ENCODE measurements at places on chromosomes 4 and X.

- no peak for DNase-seq
Observed at GRCh38 chr4:46979283-46979682, 14.1 kb downstream of the GABRA4 start.

DNA sequence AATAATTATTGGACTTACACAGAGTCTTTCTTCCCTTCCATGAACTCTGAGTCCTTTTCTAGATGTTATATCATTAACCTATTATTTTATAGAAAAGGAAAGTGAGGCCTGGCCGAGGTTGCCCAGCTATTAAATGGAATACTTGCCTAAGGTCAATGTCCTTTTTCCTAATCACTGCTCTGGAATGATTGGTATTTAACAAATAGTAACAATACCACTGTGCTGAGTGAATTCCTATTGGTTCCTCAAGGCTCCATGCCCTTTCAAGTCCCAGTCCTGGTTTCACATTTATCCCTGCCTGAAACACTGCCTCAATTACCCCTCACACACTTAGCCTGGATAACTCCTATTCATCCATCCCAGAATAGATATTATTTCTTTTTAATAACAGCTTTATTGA is 6.2 kb downstream of the TCEAL9 start:
- DNase-seq, result no peak

- no peak for DNase-seq
Observed at GRCh38 chrX:78595901-78596502, 63.1 kb downstream of the RTL3 start.

GRCh38 chrX:130523460-130524394 is 121.9 kb downstream of the RBMX2 start:
- DNase-seq, result no peak

- DNase-seq, result no peak
Observed at GRCh38 chr4:31545755-31546154, 825.6 kb downstream of the PCDH7 start.

- DNase-seq, result no peak
Observed at GRCh38 chrX:2679534-2680485, 11.3 kb upstream of the CD99 start.

DNA sequence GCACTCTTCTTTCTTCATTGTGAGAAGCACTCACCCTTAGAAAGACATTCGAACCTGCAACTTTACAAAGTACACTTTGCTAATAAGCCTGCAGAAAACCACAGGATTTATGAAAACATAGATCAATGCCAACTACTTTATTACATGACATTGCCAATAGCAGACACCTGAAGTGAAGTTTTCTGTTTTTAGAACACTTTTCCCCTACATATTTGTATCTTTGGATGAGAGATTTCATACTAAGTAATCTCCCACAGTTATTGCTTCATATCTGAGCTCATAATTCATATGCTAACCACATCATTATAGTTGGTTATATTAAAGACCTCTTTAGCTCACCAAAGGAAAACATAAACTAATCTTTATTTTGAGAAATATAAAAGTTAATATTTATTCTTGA is 276.5 kb upstream of the CTSO start:
- no peak for DNase-seq

DNA sequence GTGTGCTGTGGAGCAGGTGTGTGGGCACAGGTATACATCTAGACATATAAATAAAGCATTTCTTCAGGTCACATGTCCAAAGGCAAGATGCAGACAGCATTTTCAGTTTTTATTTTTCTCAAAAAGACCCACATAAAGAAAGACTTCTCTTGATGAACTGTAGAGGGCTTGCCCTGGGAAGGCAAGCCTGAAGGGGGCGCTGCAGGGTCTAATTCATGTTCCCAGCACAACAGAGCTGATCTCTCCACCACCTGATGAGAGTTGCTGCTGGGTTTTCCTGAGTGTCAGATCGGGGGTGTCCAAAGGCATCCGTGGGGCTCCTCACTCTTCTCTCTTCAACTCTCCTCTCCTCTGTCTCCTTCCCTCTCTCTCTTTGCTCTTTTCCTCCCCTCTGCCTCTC is 26.6 kb downstream of the ADRA2C start:
- DNase-seq, result no peak

DNA sequence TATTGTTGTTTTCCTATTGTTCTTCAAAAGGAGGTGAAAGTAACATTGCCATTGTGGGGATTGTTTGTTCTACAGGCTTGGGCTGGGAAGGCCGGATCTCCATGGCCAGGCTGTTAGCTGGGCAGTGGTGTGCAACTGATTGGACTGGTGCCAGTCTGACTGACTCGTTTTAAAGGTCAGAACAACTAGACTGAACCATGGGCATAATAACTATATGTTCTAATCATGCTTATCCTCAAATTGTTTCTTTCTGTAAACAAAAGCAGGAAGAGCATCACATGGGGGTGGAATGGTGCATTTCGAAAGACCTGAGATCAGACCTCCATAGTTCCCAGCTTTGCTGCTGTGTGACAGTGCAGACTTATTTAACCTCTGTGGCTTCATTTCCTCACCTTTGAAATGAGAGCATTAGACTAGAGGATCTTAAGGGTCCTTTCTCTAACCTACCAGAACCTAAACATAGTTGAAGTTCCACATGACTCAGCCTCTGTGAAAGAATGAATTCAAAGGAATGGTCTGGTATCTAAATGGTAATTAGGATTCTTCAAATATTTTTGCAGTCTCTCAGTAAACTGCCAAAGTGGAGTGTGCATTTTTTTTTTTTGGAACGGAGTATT is 66.7 kb upstream of the PGRMC2 start:
- no peak for DNase-seq

- DNase-seq, result no peak
Observed at GRCh38 chrX:16946971-16947562, 609 bp downstream of the REPS2 start.

GRCh38 chr4:38034986-38035882 is 75.0 kb downstream of the PTTG2 start:
- no peak for DNase-seq

DNA sequence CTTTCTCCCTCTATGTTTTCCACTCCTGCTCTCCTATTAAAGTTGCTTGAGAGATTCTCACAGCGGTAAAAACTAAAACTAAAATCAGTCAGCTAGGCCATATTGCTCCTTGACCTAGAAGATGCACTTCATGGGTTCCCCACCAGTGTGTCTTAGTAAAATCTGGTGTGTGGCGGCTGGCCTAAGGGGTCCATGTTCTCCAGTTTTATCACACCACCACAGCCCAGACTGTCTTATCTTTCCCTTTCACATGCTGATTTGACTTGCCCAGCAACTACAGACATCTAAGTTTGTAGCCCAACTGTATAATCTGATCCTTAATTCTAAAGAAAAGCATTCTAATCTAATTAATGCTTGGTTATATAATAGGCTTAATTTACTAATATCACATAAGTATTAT is 68.0 kb downstream of the ATP8A1 start:
- DNase-seq, result no peak

- no peak for DNase-seq
Observed at GRCh38 chrX:84175274-84175673, 12.7 kb downstream of the RPS6KA6 start.

DNA sequence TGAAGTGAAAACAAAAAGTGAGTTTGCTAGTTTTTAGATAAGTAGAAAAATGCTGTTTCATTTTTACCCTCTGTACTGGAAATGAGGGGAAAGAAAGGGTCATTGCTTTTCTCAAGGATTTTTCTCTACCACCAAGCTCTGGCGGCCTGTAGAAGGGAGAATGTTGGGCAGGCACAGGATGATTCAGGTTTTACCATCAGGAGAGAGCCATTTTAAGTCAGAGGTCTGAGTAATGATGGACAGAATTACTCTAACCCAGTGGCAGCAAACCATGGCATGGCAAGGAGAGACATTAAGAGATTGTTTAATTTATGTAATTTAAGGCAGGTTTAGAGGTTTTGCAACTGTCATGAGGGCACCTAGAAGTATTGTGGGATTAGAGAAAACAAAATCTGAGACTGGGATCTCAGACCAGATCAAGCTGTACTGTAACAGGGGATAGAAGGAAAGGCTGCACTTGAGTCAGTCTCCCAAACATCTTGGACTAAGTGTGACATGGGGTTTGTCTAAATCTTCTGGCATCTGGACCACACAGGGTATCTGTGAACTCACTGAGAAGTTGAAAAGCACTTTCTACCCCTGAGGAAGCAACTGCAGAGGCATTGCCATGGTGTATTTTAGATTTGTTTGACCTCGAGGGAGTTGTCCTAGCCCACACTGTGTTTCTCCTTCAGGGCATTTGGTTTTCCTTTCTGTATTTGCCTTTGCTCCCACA is 81.6 kb downstream of the BANK1 start:
- no peak for DNase-seq

- DNase-seq, result no peak
Observed at GRCh38 chrX:141468940-141469339, 115.6 kb downstream of the SPANXA1 start.

DNA sequence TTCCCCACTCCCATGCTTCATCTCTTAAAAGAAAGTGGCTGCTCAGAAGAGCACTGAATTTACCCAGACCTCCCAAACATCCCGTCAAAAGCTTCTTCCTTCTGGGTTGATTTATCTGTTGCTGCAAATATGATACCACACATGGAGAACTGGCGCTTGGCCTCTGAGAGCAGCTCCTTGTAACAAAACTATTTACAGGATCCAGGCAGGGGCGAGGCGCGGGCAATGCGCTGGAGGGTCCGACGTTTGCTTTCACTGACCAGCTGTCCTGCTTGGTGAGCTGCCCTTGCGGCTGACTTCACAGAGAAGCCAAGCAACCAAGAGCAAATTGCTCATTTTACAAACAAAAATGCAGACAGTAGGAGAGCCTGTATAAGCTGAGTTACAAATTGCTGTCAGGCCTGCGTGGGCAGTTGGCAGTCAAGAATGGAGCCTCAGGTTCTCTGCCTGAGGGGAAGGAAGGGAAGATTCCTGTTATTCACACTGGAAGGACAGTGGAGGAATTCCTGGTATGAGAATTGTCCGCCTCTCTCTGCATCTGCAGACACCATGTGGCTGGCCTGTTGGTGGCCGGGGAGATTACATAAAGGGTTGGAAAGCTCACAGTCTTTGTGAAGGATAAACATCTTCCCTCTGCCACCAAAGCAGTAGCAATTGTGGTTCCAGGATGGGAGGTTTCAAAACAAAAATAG is 192.2 kb upstream of the LEF1 start:
- no peak for DNase-seq

- DNase-seq, result no peak
Observed at GRCh38 chrX:15202454-15203177, 67.3 kb downstream of the ASB9 start.

DNA sequence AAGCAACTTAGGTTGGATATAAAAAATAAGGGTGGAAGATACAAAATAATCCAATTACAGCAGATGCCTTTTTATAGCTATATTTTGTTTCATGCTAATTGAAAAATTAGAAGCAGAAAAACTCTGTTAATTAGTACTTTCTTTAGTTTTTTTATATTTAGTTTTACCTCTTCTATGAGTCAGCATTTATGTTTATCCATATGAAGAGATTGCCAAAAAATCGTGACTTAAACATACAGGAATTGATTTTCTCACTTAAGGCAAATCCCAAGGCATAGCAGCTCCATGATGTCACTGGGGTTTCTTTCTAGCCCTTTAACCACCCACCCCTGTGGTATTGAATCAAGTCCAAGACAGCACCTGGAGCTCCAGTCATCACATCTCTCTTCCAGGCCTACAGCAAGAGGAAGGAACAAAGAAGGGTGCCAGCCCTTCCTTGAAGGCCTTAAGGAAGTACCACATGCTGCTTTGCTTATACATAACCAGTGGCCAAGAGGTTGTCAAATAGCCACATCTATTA is 365.8 kb upstream of the TENM3 start:
- no peak for DNase-seq

GRCh38 chr4:85792376-85793232 is 317.7 kb downstream of the ARHGAP24 start:
- DNase-seq, result no peak

DNA sequence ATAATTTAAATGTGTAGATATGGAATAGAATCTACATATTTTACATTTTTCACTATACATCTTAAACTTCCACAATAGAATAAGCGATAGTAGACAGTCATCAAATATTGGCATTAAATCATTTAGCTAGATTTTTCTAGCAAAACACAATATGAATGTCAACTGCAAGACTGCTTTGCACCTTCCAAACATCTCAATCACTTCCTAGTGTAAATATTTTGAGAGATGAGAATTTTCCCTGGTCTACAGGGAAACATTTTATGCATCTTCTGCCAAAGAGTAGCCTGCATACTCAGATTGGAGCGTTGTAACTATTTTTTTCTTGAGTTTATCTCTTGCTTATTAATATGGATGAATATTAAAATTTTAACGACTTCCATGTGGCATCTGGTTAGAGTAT is 897.4 kb downstream of the CENPC start:
- DNase-seq, result no peak
